Heart left ventricle (tissue), 16 donors: ENCODE measurements at places on chromosomes 2 and 18. TPM values are rescaled to one million over a fixed set of nuclear protein-coding genes. Genes with fewer than 3 reads are reported as not detected.

HOXD12 gene
- not detected for polyA plus RNA-seq

UPP2 gene
- not detected for polyA plus RNA-seq

SGPP2 gene
- polyA plus RNA-seq, result 13.6 TPM

KLHL41 gene
- polyA plus RNA-seq, result 52.9 TPM

SSB gene
- polyA plus RNA-seq, result 94.0 TPM

LBX2 gene
- polyA plus RNA-seq, result 0.67 TPM

WDR12 gene
- 23.2 TPM for polyA plus RNA-seq

CNDP1 gene
- polyA plus RNA-seq, result 0.03 TPM

EFHD1 gene
- polyA plus RNA-seq, result 9.0 TPM

CSRNP3 gene
- 1.6 TPM for polyA plus RNA-seq

CCBE1 gene
- 1.00 TPM for polyA plus RNA-seq

GRCh38 chr2:95381212-95382191 is 21.0 kb upstream of the FAHD2A start:
- H3K27me3 ChIP-seq, result no peaks in the 10 kb centered on the region
- H3K4me1 ChIP-seq, result no peaks in the 10 kb centered on the region
- H3K27ac ChIP-seq, result no peak overlapping the region
- H3K4me3 ChIP-seq, result no peak overlapping the region
- H3K36me3 ChIP-seq, result no peaks in the 10 kb centered on the region

DNA sequence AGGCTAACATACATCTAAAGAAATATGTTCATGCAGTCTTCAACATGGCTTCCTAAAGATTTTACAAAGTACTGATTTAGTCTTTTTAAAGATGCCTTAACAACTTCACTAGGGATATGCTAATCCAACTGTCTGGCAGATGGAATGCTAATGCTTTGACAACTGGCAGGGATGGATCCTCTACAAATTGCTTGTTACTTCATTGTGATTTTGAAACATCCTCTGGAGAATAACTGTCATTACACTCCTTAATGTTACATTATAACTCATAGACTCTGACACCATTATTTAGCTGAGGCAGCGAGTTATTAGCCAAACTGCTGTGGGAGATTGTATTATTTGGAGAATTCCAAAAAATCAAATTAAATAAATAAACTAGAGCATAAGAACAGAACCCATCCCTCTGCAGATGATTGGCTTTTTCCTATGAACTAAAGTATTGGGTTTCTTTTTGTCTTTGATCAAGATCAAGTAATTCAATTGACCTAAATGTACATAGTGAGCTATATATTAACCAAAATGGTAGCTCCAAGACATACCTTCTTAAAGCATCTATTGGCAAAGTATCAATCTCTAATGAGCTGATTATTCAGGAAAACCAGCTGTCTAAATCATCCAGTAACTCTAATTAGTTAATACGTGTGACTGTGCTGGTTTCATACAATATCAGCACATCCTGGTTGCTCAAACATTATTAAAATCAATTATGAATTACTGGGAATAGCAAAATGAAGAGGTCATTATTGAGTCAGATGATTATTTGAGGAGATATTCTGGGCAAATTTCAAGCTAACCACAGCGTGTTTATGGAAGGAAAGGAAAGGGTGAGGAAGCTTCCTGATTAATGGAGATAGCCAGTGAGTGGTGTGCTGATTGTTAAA is 321.3 kb upstream of the TFPI start:
- H3K27ac ChIP-seq, result no peak overlapping the region
- no peak for DNase-seq
- H3K36me3 ChIP-seq, result no peaks in the 10 kb centered on the region
- no peaks in the 10 kb centered on the region for H3K4me1 ChIP-seq
- H3K27me3 ChIP-seq, result no peaks in the 10 kb centered on the region
- H3K4me3 ChIP-seq, result no peak overlapping the region

- no peaks in the 10 kb centered on the region for H3K27me3 ChIP-seq
- no peaks in the 10 kb centered on the region for H3K4me1 ChIP-seq
- H3K4me3 ChIP-seq, result no peak overlapping the region
- DNase-seq, result no peak
- H3K36me3 ChIP-seq, result no peaks in the 10 kb centered on the region
- H3K27ac ChIP-seq, result no peak overlapping the region
Measured at GRCh38 chr2:59462422-59463197, 1090.8 kb downstream of the BCL11A start.

GRCh38 chr18:6248017-6248416 is 166.7 kb downstream of the L3MBTL4 start:
- DNase-seq, result no peak
- H3K27me3 ChIP-seq, result no peaks in the 10 kb centered on the region
- no peaks in the 10 kb centered on the region for H3K4me1 ChIP-seq
- H3K4me3 ChIP-seq, result no peak overlapping the region

DNA sequence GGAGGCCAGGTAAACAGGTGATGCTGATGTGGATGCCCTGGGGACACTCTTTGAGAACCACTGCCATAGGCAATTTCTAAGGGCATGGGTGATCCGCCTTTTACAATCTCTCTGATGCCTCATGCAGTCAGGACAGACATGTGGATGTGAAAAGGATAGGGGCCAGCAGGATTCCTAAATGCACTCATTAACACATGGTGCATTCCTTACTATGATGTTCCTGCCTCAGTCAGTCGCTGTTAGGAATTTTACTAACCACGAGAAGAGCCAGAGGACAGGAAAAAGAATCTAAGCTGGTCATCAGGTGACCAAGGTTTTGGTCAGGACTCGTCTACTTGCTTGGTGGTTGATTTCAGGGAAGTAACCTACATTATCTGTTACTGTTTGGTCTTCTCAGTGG is 191.0 kb downstream of the ARL4C start:
- no peaks in the 10 kb centered on the region for H3K36me3 ChIP-seq
- no peak for DNase-seq
- H3K27me3 ChIP-seq, result no peaks in the 10 kb centered on the region
- no peaks in the 10 kb centered on the region for H3K4me1 ChIP-seq

GRCh38 chr18:68721681-68722583 is 7.0 kb upstream of the TMX3 start:
- no peak for DNase-seq
- no peaks in the 10 kb centered on the region for H3K4me1 ChIP-seq
- no peaks in the 10 kb centered on the region for H3K27me3 ChIP-seq
- H3K4me3 ChIP-seq, result peak overlapping the region; percentile 51
- H3K36me3 ChIP-seq, result no peaks in the 10 kb centered on the region

DNA sequence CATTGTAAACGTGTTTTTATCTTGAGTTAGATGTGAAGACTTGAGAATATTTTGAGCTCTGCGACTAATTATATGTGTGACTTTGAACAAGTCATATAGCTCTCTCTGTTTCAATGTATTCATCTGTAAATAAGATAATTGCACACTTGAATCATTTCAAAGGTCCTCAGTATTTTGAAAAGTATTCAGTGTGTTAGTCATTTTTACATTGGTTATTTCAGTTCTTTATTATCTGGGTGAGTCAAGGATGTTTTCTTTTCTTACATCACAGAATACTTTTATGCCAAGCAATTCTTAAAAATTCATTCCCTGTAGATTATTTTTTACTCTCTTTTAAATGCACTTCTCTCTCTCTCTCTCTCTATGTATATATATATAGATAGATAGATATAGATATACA is 1098.0 kb upstream of the ZEB2 start:
- no peaks in the 10 kb centered on the region for H3K27me3 ChIP-seq
- no peak overlapping the region for H3K27ac ChIP-seq
- no peaks in the 10 kb centered on the region for H3K36me3 ChIP-seq
- no peak for DNase-seq

GRCh38 chr18:33210575-33211189 is 229.8 kb downstream of the CCDC178 start:
- H3K27ac ChIP-seq, result no peak overlapping the region
- no peaks in the 10 kb centered on the region for H3K4me1 ChIP-seq
- H3K4me3 ChIP-seq, result no peak overlapping the region

GRCh38 chr18:44696892-44697291 is 16.2 kb downstream of the SETBP1 start:
- H3K27me3 ChIP-seq, result no peaks in the 10 kb centered on the region
- H3K27ac ChIP-seq, result no peak overlapping the region
- DNase-seq, result peak; percentile 31
- H3K4me1 ChIP-seq, result peaks cover 26% of the 10 kb centered on the region

GRCh38 chr2:9614562-9614961 is 16.2 kb downstream of the YWHAQ start:
- H3K4me1 ChIP-seq, result peaks cover 69% of the 10 kb centered on the region
- no peaks in the 10 kb centered on the region for H3K36me3 ChIP-seq
- H3K27me3 ChIP-seq, result no peaks in the 10 kb centered on the region
- DNase-seq, result no peak

DNA sequence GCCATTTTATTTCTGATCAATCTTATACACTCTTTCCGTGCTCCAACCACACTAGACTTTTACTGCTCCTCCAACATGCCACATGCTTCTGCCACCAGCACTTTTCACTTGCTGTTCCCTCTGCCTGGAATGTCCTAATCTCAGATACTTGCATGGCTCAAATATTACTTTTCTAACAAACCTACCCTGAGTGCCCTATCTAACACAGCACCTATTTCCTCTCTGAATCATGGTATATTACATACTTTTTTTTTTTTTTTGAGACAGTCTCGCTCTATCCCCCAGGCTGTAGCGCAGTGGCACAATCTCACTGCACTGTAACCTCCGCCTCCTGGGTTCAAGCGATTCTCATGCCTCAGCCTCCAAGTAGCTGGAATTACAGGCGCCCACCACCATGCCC is 166.3 kb upstream of the CAVIN2 start:
- no peak overlapping the region for H3K4me3 ChIP-seq
- no peaks in the 10 kb centered on the region for H3K4me1 ChIP-seq
- H3K36me3 ChIP-seq, result no peaks in the 10 kb centered on the region
- H3K27me3 ChIP-seq, result no peaks in the 10 kb centered on the region
- no peak for DNase-seq

DNA sequence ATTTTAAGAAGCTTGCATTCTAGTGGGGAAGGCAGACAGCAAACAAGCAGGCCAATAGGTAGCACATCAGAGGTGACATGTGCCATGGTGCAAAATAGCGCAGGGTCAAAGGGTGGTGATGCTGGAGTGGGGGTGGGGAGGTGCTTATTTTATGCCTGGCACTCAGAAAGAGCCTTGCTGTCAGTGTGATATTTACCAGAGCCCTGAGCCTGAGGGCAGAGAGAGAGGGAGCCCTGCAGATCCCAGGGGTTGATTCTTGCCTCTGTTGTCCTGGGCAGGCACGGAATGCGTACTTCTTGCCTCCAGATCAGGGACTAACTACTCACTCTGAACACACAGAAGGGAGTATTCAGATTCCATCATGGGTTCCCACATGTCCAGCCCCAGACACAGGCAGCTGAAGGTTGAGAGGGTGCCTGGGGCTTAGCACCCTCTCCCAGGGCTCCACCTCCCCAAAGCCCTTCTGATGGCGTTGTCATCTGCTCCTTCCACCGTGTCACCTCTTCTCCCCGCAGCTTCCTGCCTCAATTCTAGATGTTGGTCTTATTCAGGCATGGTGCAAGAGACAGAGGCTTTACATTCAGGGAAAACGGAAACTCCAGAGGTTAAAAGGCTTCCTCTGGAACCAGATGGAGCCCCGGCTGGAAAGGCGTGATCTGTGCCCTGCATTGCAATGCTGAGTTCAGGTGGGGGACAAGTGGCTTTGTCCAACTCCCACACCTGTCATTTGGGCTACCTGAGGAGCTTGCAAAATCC is 252.3 kb downstream of the HAUS1 start:
- H3K4me3 ChIP-seq, result no peak overlapping the region
- DNase-seq, result no peak
- no peaks in the 10 kb centered on the region for H3K36me3 ChIP-seq
- peak overlapping the region; percentile 53 for H3K27ac ChIP-seq
- no peaks in the 10 kb centered on the region for H3K4me1 ChIP-seq

- no peak for DNase-seq
- no peak overlapping the region for H3K4me3 ChIP-seq
- no peaks in the 10 kb centered on the region for H3K4me1 ChIP-seq
Measured at GRCh38 chr2:140873915-140874531, 1256.8 kb downstream of the LRP1B start.

- H3K27ac ChIP-seq, result no peak overlapping the region
- DNase-seq, result no peak
- H3K27me3 ChIP-seq, result peaks cover 3% of the 10 kb centered on the region
- no peak overlapping the region for H3K4me3 ChIP-seq
- H3K4me1 ChIP-seq, result no peaks in the 10 kb centered on the region
Measured at GRCh38 chr18:31595121-31595771, 3.6 kb downstream of the TTR start.

DNA sequence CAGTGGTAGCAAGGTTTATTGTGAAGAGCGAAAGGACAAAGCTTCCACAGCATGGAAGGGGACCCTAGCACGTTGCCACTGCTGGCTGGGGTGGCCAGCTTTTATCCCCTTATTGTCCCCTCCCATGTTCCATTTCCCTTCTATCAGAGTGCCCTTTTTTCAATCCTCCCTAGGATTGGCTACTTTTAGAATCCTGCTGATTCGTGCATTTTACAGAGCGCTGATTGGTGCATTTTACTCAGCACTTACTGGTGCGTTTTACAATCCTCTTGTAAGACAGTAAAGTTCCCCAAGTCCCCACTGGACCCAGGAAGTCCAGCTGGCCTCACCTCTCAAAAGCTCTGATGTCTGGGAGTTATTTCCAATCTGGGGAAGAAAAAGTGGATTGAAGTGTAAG is 90.1 kb downstream of the CD8B2 start:
- no peak overlapping the region for H3K4me3 ChIP-seq
- no peaks in the 10 kb centered on the region for H3K4me1 ChIP-seq

- no peak overlapping the region for H3K4me3 ChIP-seq
- H3K36me3 ChIP-seq, result no peaks in the 10 kb centered on the region
- no peak for DNase-seq
- no peak overlapping the region for H3K27ac ChIP-seq
- H3K27me3 ChIP-seq, result peaks cover 16% of the 10 kb centered on the region
Measured at GRCh38 chr2:3131636-3132326, 245.8 kb downstream of the EIPR1 start.

- no peak for DNase-seq
- H3K36me3 ChIP-seq, result no peaks in the 10 kb centered on the region
- H3K4me1 ChIP-seq, result peaks cover 28% of the 10 kb centered on the region
- H3K27ac ChIP-seq, result peak overlapping the region; percentile 50
- no peaks in the 10 kb centered on the region for H3K27me3 ChIP-seq
Measured at GRCh38 chr18:35110059-35110458, 68.8 kb downstream of the MAPRE2 start.

DNA sequence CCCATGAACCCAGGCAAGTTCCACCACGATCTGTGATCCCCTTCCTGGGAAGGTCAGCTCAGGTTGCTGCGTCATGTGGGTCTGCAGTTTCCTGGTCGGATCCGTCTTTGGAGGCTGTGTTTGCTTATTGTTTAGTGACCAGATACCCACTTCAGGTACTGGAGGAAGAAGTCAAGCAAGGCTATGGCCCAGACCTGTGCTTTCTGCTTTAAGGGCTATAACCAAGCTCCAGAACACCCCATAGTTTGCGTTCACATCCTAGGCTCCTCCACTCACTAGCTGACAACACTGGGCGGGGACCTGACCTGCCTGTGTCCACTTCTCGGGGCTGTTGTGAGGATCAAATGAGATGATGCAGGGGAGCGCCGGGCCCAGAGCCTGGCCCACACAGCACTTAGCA is 44.0 kb downstream of the MAL start:
- DNase-seq, result no peak
- no peaks in the 10 kb centered on the region for H3K36me3 ChIP-seq
- H3K4me1 ChIP-seq, result no peaks in the 10 kb centered on the region
- H3K27me3 ChIP-seq, result no peaks in the 10 kb centered on the region
- no peak overlapping the region for H3K4me3 ChIP-seq
- H3K27ac ChIP-seq, result no peak overlapping the region

GRCh38 chr18:22143347-22144340 is 25.7 kb upstream of the GATA6 start:
- no peak overlapping the region for H3K27ac ChIP-seq
- no peak overlapping the region for H3K4me3 ChIP-seq
- DNase-seq, result no peak
- H3K27me3 ChIP-seq, result no peaks in the 10 kb centered on the region
- no peaks in the 10 kb centered on the region for H3K36me3 ChIP-seq

- H3K4me3 ChIP-seq, result no peak overlapping the region
- no peak for DNase-seq
- H3K27me3 ChIP-seq, result no peaks in the 10 kb centered on the region
- no peak overlapping the region for H3K27ac ChIP-seq
- H3K36me3 ChIP-seq, result no peaks in the 10 kb centered on the region
Measured at GRCh38 chr2:192016265-192016664, 169.4 kb upstream of the CAVIN2 start.
